ENCODE measurements at places on chromosomes 13 and 19.

- DNase-seq, result no peak
- no peaks in the 10 kb centered on the region for H3K36me3 ChIP-seq
- no peaks in the 10 kb centered on the region for H3K27me3 ChIP-seq
- no peak overlapping the region for H3K27ac ChIP-seq
These were observed 1525.0 kb upstream of the MIR17HG start for GRCh38 chr13:89822467-89822866.

- H3K4me1 ChIP-seq, result peaks cover 14% of the 10 kb centered on the region
- H3K27me3 ChIP-seq, result no peaks in the 10 kb centered on the region
- H3K27ac ChIP-seq, result no peak overlapping the region
- H3K4me3 ChIP-seq, result no peak overlapping the region
- H3K36me3 ChIP-seq, result peaks cover 4% of the 10 kb centered on the region
- no peak for DNase-seq
These were observed 66.8 kb upstream of the RAP2A start for GRCh38 chr13:97367016-97367822.

DNA sequence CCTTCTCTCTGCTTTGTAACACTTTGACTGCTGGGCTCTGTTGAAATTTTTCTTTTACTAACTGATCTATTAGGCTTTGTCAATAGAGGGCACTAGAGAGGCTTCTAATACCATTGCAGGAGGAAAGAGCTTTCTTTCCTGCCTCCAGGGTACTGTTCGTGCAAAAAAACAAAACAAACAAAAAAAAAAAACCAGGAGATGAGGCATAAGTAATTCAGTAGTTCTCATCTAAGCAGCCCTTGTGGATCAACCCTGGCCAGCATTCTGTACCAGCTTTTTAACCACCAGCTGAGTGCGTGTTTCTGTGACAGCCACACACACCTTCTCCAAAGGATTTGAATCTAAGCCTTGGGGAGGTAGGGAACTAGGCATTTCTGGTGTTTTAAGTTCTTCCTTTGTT lies 1707.6 kb upstream of the SLC10A2 start:
- H3K27me3 ChIP-seq, result no peaks in the 10 kb centered on the region
- H3K36me3 ChIP-seq, result no peaks in the 10 kb centered on the region
- H3K4me3 ChIP-seq, result no peak overlapping the region

DNA sequence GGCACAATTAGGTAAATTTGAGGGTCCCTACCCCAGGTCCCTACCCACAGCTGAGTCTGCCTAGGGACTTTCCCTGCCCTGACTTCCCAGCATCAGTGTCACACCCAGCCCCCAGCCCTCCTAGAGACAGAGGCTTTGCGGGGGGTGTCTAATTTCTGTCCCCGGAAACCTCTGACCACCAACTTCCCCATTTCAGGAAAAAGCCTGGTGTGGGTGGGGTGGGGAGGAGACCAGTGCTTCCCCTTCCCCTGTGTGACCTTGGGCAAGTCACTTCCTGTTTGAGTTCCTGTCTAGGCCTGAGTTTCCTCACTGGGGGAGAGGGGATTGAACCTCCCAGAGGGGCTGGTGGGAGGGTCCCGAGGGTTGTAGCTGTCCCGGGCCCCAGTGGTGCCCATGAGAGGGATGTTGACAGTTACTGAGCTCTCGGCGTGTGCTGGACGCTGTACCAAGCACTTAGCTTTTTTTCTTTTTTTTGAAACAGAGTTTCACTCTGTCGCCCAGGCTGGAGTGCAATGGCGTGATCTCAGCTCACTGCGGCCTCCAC lies 7.9 kb downstream of the VASP start:
- H3K27ac ChIP-seq, result peak overlapping the region; percentile 90
- peaks cover 29% of the 10 kb centered on the region for H3K36me3 ChIP-seq

DNA sequence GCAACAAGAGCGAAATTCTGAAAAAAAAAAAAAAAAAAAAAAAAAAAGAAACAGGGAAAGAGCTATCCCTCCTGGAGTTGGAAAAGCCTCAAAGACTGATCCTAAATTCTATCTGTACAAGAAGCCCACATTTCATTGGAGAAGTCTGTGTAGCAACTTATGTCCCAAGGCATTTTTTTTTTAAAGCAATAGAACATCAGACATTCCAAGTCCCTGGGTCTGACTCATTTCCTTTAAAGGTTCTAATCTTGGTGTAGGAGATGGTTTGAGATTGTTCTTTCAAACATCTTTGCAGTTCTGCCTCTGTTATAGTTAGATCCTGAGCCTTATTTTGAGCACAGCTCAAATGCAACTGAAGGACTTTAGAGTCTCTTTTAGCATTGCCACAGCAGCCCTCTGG lies 706.5 kb upstream of the MIR17HG start:
- H3K4me1 ChIP-seq, result no peaks in the 10 kb centered on the region
- DNase-seq, result no peak
- H3K27ac ChIP-seq, result no peak overlapping the region
- no peaks in the 10 kb centered on the region for H3K36me3 ChIP-seq
- H3K4me3 ChIP-seq, result no peak overlapping the region

- DNase-seq, result no peak
- H3K4me1 ChIP-seq, result peaks cover 25% of the 10 kb centered on the region
- no peak overlapping the region for H3K27ac ChIP-seq
- no peak overlapping the region for H3K4me3 ChIP-seq
- H3K36me3 ChIP-seq, result peaks cover 8% of the 10 kb centered on the region
These were observed 1.2 kb upstream of the ZNF579 start for GRCh38 chr19:55581823-55582223.

- H3K36me3 ChIP-seq, result no peaks in the 10 kb centered on the region
- peak overlapping the region; percentile 94 for H3K27ac ChIP-seq
- peaks cover 80% of the 10 kb centered on the region for H3K4me1 ChIP-seq
- H3K4me3 ChIP-seq, result peak overlapping the region; percentile 81
- DNase-seq, result peak; percentile 58
These were observed 13.7 kb upstream of the SLC35E1 start for GRCh38 chr19:16585808-16586476.

DNA sequence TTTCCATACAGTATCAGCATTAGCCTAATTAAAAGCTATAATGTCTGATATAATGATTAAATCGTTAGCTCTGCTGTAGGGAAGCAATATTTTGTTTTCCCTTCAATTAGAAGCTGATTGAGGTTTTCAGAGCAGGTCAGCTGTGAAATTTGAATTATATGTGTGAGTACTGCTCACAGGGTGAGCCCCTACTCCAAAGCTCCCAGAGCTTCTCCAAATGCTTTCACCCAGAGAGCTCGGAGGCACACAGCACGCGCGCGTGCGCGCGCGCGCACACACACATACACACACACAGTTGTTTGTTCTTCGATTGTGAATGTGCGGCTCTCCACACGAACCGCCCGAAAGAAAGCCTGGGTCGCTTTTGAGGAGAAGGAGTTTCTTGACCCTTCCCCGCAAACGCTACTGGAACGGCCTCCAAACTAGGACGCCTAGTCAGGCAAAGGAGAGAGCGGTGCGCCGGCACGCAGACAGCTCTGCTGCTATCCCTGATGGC lies 4.8 kb upstream of the SOX1 start:
- no peak for DNase-seq
- H3K4me1 ChIP-seq, result no peaks in the 10 kb centered on the region
- H3K36me3 ChIP-seq, result peaks cover 7% of the 10 kb centered on the region
- peaks cover 85% of the 10 kb centered on the region for H3K27me3 ChIP-seq

DNA sequence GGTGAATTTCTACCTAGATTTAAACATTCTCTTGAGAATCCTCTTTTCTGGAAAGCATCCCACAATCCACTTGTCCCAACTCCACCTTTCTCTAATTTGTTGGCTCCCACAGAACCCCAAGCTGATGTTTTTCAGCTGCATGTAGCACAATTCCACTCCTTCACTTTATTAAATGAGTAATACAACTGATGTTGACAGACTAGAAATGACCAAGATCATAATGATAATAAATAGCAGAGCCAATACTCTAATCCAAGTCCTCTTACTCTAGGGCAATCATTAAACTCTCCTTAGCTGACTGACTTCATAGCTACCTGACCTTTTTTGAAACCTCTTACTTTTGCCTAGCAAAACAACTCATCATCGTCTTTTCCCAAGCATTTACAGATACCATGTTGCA lies 27.9 kb upstream of the STARD13 start:
- DNase-seq, result no peak
- H3K27me3 ChIP-seq, result peaks cover 8% of the 10 kb centered on the region
- no peaks in the 10 kb centered on the region for H3K4me1 ChIP-seq
- H3K36me3 ChIP-seq, result no peaks in the 10 kb centered on the region

DNA sequence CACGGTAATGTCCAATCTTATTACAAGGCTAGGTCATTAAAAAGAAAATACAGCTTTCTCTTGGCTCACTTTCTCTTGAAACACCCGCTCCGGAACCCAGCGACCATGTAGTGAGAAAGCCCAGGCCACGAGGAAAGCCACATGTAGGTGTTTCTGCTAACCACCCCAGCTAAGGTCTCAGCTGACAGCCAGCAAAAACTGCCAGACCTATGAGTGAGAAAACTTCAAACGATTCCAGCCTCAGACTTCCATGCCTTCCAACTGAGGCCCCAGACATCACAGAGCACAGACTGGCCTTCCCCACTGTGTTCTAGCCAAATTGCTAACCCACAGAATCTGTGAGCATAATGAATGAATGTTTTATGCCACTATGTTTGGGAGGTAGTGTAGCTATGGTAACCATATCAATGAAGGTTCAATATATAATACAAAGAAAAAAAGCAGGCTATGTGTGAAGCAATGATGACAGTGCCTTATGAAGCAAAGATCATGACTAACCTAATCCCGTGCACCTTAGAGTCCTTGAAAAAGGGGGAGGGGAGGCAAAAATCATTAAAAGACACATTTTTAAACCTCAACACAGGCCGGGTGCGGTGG lies 11.9 kb upstream of the TPTE2 start:
- peaks cover 5% of the 10 kb centered on the region for H3K27me3 ChIP-seq
- no peak for DNase-seq
- no peaks in the 10 kb centered on the region for H3K4me1 ChIP-seq
- H3K36me3 ChIP-seq, result no peaks in the 10 kb centered on the region

DNA sequence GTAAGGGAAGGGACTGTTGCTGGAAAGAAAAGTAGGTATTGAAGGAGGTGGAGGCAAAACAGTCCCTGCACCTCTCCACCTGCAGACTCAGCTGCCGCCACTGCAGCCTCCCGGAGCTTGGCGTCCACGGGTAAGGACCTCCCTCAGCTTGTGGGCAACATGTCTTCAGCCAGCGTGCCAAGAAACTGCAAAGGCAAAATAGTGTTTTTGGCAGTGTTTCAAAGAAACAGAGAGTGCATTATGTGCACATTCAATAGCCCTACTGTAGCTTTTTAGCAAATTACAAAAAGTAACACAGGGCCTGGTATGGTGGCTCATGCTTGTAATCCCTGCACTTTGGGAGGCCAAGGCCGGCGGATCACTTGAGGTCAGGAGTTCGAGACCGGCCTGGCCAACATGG lies 57.4 kb downstream of the ATP11A start:
- no peak overlapping the region for H3K27ac ChIP-seq
- H3K4me1 ChIP-seq, result no peaks in the 10 kb centered on the region
- H3K27me3 ChIP-seq, result no peaks in the 10 kb centered on the region
- no peak overlapping the region for H3K4me3 ChIP-seq

GRCh38 chr19:18856385-18857126 lies 24.8 kb downstream of the UPF1 start:
- no peaks in the 10 kb centered on the region for H3K27me3 ChIP-seq
- H3K27ac ChIP-seq, result no peak overlapping the region
- H3K4me1 ChIP-seq, result peaks cover 3% of the 10 kb centered on the region
- peaks cover 40% of the 10 kb centered on the region for H3K36me3 ChIP-seq
- DNase-seq, result no peak

DNA sequence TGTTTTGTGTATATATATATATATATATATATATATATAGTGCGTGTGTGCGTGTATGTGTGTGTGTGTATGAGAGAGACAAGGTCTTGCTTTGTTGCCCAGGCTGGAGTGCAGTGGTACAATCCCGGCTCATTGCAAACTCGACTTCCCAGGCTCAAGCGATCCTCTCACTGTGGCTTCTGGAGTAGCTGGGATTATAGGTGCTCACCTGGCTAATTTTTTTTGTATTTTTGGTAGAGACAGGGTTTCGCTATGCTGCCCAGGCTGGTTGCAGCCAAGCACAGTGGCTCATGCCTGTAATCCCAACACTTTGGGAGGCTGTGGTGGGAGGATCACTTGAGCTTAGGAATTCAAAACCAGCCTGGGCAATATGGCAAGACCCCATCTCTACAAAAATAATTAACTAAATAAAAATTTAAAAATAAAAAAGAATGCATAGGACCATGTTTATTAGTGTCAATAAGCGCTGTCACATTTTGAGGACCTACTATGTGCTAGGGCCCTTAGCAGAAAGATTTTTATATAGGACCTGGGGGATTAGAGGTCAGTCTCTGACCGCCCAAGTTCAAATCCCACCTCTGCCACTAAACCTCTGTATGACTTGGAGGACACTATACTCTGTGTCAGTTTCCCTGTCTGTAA lies 1.8 kb downstream of the PVR start:
- no peaks in the 10 kb centered on the region for H3K36me3 ChIP-seq
- H3K27me3 ChIP-seq, result peaks cover 19% of the 10 kb centered on the region
- peaks cover 3% of the 10 kb centered on the region for H3K4me1 ChIP-seq
- H3K4me3 ChIP-seq, result no peak overlapping the region
- no peak overlapping the region for H3K27ac ChIP-seq
- no peak for DNase-seq

DNA sequence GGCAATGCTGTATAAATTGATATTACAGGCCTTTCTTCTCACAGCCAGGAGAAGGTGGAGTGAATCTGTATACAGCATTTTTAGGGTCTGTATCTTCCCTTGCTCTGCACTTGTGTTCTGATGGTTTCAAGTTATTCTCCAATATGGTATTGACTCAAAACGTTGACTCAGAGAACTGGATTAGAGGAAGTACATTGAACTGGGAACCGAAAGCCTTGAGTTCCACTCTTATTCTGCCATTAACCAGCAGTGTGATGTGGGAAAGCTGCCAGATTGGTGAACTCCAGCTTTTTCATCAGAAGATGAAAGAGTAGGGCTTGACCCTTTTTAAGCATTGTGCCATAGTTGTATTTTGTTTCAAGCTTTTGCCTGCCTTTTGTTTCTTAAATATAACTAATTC lies 167.7 kb downstream of the SPRY2 start:
- H3K27ac ChIP-seq, result no peak overlapping the region
- no peaks in the 10 kb centered on the region for H3K27me3 ChIP-seq
- DNase-seq, result no peak

- H3K27ac ChIP-seq, result no peak overlapping the region
- no peak for DNase-seq
- H3K27me3 ChIP-seq, result peaks cover 3% of the 10 kb centered on the region
- H3K4me1 ChIP-seq, result no peaks in the 10 kb centered on the region
- no peak overlapping the region for H3K4me3 ChIP-seq
- no peaks in the 10 kb centered on the region for H3K36me3 ChIP-seq
These were observed 1.4 kb upstream of the CYP2F1 start for GRCh38 chr19:41112728-41113290.

GRCh38 chr13:112029143-112029542 lies 37.8 kb upstream of the SOX1 start:
- no peak overlapping the region for H3K4me3 ChIP-seq
- H3K4me1 ChIP-seq, result no peaks in the 10 kb centered on the region
- H3K27ac ChIP-seq, result no peak overlapping the region

GRCh38 chr19:38304352-38304865 lies 358 bp downstream of the C19orf33 start:
- H3K27me3 ChIP-seq, result no peaks in the 10 kb centered on the region
- no peak overlapping the region for H3K27ac ChIP-seq
- no peak for DNase-seq
- H3K36me3 ChIP-seq, result peaks cover 6% of the 10 kb centered on the region
